ENCODE measurements at places on chromosomes 2 and 18. TPM values are rescaled to one million over a fixed set of nuclear protein-coding genes. Genes with fewer than 3 reads are reported as not detected.

- peaks cover 23% of the 10 kb centered on the region for H3K27me3 ChIP-seq
- H3K27ac ChIP-seq, result no peak overlapping the region
- DNase-seq, result no peak
- no peaks in the 10 kb centered on the region for H3K36me3 ChIP-seq
- H3K4me3 ChIP-seq, result no peak overlapping the region
Observed at GRCh38 chr2:17864676-17865075, 13.8 kb upstream of the KCNS3 start.

DNA sequence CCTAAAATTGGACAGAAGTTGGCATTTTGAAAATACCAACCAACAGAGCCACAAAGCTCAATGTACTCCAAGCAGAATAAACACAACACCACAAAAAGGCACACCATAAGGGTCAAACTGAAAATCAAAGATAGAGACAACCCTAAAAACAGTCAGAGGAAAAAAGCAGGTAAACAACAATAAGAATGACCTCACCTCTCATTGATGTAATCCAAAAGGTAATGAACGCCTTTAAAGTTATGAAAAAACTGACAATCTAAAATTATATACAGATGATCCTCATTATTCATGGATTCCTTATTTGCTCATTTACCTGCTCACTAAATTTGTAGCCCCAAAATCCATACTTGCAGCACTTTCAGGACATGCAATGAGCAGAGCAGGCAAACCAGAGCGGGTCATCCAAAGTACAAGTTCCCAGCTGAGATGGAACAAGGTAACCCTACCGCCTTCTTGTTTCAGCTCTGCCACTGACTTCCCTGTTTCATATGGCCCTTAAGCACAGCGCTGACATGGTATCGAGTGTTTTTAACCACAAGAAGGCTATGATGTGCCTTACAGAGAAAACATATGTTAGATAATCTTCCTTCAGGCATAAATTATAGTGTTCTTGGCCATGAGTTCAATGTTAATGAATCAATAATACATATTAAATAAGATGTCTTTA is 17.0 kb downstream of the RTN4 start:
- no peak overlapping the region for H3K4me3 ChIP-seq
- DNase-seq, result no peak
- peaks cover 5% of the 10 kb centered on the region for H3K36me3 ChIP-seq
- no peaks in the 10 kb centered on the region for H3K27me3 ChIP-seq

GRCh38 chr18:33735428-33735827 is 157.4 kb downstream of the ASXL3 start:
- DNase-seq, result no peak
- H3K4me1 ChIP-seq, result no peaks in the 10 kb centered on the region
- no peak overlapping the region for H3K4me3 ChIP-seq
- peaks cover 50% of the 10 kb centered on the region for H3K27me3 ChIP-seq
- H3K36me3 ChIP-seq, result no peaks in the 10 kb centered on the region

DNA sequence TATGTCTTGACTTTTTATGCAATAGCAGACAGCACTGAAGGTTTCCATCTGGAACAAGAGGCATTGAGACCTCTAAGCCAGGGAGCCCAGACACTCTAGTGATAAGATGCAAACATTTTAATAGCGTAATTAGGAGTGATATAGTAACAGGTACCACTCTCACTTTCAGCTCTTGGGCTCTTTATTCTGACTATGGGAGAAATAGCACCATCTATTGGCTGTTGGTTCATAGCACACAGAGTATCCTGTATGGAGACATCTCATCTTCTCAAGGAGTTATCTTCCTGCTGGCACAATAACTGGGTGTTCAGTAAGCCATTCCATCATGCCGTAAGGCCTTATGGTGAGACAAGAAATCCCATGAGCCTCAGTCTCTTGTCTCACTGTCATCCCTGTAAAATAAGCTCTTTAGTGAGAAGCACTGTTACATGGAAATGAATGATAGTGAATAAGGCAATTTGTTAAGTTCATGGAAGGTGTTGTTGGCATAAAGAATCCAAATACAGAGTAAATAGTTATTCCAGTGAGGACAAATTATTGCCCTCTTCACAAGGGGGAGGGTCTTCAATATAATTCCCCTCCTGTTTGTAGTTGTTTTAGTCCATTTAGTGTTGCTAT is 48.3 kb downstream of the THUMPD2 start:
- H3K27ac ChIP-seq, result no peak overlapping the region
- H3K4me3 ChIP-seq, result no peak overlapping the region
- H3K27me3 ChIP-seq, result no peaks in the 10 kb centered on the region
- peak; percentile 53 for DNase-seq
- H3K36me3 ChIP-seq, result peaks cover 40% of the 10 kb centered on the region

Gene ACMSD
- not detected for total RNA-seq

Gene CDKL4
- total RNA-seq, result not detected

- H3K27ac ChIP-seq, result no peak overlapping the region
- no peak overlapping the region for H3K4me3 ChIP-seq
- H3K36me3 ChIP-seq, result no peaks in the 10 kb centered on the region
- DNase-seq, result peak; percentile 34
Observed at GRCh38 chr2:170362871-170363631, 185.1 kb downstream of the MYO3B start.

DNA sequence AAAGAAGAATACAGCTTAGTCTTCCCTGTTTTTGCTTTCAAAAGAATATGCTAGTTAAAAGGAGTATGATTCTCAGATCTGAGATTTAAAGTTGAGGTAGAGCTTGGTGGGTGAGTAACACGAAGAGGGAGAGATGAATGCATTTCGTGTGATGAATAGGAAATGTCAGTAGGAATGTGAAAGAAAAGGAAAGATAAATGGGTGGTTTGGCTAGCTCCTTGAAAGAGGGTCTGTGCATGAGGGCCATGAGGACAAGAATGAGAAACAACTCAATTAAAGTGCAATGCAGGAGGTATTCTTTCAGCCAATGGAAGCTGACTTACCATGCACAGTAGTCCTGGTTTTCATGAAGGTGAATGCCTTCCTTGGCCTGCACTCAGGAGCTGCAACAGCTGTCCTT is 248.2 kb downstream of the HNMT start:
- H3K27me3 ChIP-seq, result no peaks in the 10 kb centered on the region
- H3K4me3 ChIP-seq, result no peak overlapping the region
- H3K4me1 ChIP-seq, result peaks cover 4% of the 10 kb centered on the region
- H3K36me3 ChIP-seq, result no peaks in the 10 kb centered on the region
- no peak for DNase-seq

GRCh38 chr18:62425465-62426190 is 97.2 kb upstream of the ZCCHC2 start:
- peak; percentile 97 for DNase-seq
- H3K27ac ChIP-seq, result peak overlapping the region; percentile 90
- no peaks in the 10 kb centered on the region for H3K27me3 ChIP-seq
- H3K4me3 ChIP-seq, result peak overlapping the region; percentile 65
- peaks cover 22% of the 10 kb centered on the region for H3K4me1 ChIP-seq

- H3K4me3 ChIP-seq, result no peak overlapping the region
- peak overlapping the region; percentile 97 for H3K27ac ChIP-seq
- H3K4me1 ChIP-seq, result peaks cover 22% of the 10 kb centered on the region
Observed at GRCh38 chr2:189440644-189440946, 679 bp upstream of the WDR75 start.

Gene OR6B2
- not detected for total RNA-seq

DNA sequence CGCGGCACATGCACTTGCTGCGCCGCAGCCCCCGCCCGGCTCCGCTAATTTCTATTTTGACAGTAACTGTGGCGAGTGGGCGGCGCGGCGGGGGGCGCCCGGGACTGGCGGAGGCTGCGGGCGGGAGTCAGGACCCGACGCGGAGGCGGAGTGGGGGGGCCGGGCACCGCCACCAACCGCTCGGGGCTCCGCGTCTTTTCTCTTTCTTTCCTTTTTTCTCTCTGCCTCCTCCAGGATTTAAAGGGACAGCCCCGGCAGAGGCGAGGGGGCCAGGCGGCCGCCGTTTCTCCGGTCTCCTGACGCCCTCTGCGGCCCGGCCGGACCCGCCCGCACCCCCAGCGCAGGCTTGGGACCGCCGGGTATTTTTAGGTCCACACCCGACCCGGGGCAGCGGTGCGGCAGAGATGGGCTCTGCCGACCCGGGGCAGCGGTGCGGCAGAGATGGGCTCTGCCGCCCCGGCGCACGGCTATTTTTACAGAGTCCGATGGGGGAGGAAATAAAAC is 460 bp upstream of the ZBTB7C start:
- H3K36me3 ChIP-seq, result no peaks in the 10 kb centered on the region
- no peaks in the 10 kb centered on the region for H3K27me3 ChIP-seq
- DNase-seq, result peak; percentile 28
- H3K4me3 ChIP-seq, result peak overlapping the region; percentile 75
- no peak overlapping the region for H3K27ac ChIP-seq
- H3K4me1 ChIP-seq, result peaks cover 8% of the 10 kb centered on the region

DNA sequence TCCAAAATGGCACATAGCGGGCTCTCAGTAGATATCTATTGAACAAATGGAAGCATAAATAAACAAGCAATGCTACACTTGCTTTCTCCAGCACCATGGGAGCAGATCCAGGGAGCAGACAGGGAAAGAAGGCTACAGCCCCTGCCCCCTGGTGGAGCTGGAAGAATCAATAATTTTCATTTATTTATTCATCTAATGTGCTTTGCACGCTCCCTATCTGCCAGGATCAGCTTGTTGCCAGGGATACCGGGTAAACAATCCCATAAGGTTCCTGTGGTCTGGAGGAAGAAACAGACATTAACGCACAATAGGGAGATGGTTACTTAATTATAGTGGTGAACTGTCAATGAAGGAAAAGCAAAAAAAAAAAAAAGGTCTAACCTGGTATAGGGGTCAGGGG is 40.1 kb upstream of the CLASP1 start:
- no peak overlapping the region for H3K4me3 ChIP-seq
- H3K36me3 ChIP-seq, result no peaks in the 10 kb centered on the region
- no peaks in the 10 kb centered on the region for H3K27me3 ChIP-seq
- H3K27ac ChIP-seq, result no peak overlapping the region

Gene IL1A
- 170 TPM for total RNA-seq

DNA sequence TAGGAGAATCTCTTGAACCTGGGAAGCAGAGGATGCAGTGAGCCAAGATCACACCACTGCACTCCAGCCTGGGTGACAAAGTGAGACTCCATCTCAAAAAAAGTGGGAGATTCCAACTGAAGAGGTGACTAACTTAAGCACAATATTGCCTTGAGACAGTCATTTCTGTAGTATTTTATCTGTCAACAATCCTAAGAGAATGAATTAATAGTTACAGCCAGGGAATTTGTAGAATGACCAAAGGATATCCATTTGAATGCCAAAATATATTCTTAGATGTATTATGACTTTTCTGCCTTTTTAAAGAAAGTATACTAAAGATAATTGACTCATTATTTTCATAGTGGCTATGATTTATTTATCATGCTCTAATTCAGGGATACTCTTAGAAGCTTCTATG is 40.7 kb upstream of the CCDC150 start:
- H3K4me3 ChIP-seq, result no peak overlapping the region
- no peak overlapping the region for H3K27ac ChIP-seq
- H3K27me3 ChIP-seq, result no peaks in the 10 kb centered on the region
- H3K36me3 ChIP-seq, result no peaks in the 10 kb centered on the region
- H3K4me1 ChIP-seq, result peaks cover 9% of the 10 kb centered on the region

DNA sequence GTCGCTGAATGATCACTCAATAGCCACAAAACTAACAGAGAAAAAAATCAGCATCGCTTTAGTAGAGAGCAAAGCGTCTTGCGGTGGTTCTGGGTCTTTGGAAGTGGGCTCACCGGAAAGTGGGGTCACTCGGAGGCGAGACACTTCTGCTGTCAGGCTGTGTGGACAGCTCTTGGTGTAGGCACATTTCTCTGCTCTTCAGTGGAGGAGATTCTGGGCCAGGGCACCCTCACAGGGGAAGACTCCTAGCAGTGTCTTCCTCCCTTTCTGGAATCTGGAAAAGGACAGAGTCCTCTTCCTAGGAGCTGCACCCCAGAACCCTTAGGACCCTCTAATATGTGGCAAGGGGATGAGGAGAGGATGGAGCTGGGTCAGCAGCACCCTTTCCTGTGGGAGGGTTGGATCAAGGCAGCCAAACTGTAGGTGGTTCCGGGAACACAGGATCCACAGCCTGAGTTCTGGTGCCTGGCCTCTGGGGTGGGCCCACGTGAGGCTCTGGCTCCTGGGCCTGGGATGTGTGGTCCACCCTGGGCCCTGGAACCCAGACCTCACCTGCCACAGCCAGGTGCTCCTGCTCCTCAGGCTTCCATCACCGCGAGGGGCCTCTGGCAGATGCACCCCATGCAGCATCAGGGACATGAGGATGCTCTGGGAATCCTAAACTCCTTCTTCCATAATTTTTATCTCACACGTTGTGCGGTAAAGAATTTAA is 25.1 kb downstream of the GPR35 start:
- DNase-seq, result no peak
- peaks cover 95% of the 10 kb centered on the region for H3K27me3 ChIP-seq
- H3K4me1 ChIP-seq, result no peaks in the 10 kb centered on the region
- H3K27ac ChIP-seq, result no peak overlapping the region

DNA sequence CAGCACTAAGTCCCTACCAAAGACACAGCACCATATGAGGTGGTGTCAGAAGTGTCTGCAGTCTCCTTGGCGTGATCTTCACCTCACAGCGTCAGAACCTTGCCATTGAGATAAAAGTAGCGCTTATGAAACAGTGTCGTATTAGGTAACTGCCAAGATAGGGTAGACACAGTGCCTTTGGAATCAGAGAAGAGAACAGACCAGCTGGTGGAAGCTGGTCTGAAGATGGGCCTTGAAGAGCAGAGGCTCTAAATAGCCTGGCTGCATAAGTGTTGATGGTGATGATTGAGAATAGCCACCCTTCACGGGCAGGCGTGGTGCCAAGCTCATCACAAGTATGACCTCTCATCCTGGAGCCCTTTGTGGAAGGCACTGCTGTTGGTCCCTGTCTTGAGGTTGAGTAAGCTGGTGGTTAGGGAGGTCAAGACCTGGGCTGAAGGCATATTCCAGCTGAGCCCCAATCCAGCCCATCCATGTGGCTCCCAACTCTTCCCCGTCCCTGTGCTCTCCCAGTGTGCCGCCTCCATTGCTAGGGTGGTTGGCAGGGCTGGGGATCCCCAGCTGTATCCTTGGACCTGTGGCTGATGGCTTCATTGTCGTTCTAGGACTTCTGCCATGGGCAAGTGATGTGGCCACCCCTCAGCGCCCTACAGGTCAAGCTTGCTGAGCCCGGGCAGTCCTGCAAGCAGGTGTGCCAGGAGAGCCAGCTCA is 187.4 kb downstream of the MGAT5 start:
- H3K27ac ChIP-seq, result no peak overlapping the region
- H3K36me3 ChIP-seq, result peaks cover 3% of the 10 kb centered on the region
- DNase-seq, result no peak
- no peaks in the 10 kb centered on the region for H3K27me3 ChIP-seq
- no peaks in the 10 kb centered on the region for H3K4me1 ChIP-seq

DNA sequence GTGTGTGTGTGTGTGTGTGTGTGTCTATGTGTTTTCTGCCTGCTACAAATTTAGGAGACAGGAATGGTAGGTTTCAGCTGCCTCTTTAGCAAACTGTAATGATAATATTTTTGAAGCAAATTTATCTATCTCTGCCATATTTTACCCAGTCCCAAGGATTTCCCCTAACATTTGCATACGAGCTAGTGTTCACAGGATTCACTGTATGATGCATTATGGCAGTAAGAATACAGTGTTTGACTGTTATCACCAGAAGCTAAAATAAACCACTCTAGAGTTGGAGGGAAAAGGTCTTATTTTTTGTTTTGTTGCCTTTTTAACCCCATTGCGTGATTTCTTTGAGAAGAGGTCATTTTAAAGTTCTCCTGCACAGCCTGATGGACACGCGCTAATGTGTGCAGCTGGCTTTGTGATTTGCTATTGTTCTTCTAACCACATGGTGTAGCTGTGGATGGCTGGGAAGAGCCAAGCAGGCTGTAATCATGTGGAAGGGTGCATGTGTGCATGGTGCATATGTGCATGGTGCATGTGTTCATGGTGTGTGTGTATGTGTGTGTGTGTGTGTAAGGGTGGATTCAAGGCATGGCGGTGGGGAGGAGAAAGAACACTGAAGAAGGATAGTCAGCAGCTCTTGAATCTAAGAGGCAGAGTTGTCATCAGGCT is 62.4 kb downstream of the PLB1 start:
- no peaks in the 10 kb centered on the region for H3K36me3 ChIP-seq
- H3K4me3 ChIP-seq, result no peak overlapping the region
- no peaks in the 10 kb centered on the region for H3K4me1 ChIP-seq
- H3K27ac ChIP-seq, result no peak overlapping the region

Data from MCF 10A (cell line).